ENCODE measurements at places on chromosomes 6 and 20.
A peak's percentile ranks its signal among the peaks of the same experiment; 100 is the strongest.

DNA sequence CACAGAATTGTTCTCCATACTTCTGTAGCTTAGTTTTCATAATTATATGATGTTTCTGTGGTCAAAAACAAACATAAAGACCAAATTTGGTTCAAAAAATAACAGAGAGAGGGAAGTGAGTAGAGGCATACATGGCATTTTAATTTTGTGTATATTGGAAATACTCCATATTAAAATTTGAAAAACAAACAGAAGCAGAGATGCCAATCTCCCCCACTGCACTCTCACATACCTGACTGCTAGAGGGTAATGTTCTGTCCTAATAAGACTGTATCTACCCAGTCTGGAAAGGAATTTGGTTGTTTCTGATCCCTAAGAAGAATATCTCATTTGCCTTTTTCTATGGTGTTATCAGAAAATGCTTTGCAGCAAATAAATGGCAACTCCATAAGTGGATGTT, 959.0 kb upstream of the FLRT3 start:
- DNase-seq: no peak

- DNase-seq: no peak
These were observed 93.8 kb upstream of the SIRPA start for GRCh38 chr20:1801225-1801928.

DNA sequence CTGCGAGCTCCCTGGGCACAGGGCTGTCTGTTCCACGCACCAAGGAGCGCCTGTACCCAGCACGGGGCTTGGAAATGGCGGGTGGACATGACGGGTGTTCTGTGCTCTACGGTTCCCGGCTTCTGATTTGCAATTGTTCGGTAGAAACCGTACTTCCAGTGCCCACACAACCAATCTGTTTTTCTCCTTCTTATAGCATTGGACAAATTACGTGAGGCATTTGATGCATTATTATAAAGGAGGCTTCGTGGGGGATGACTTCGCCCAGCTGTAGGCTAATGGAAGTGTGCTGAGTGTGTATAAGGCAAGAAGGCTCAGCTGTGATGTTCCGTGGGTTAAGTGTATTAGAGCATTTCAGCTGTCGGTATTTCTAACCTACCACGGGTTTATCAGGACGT, 9.8 kb upstream of the RPS21 start:
- DNase-seq: no peak

GRCh38 chr6:134249239-134249758, 68.6 kb downstream of the SGK1 start:
- DNase-seq: no peak

- DNase-seq: peak; percentile 79
These were observed 940 bp upstream of the ADRM1 start for GRCh38 chr20:62301773-62302340.
